AG04450 (cell line): ENCODE measurements at places on chromosomes 5 and 9.

- no peak for DNase-seq
Measured at GRCh38 chr9:27602142-27602861, 29.0 kb upstream of the C9orf72 start.

GRCh38 chr5:92313385-92313784 lies 930.3 kb upstream of the ARRDC3 start:
- DNase-seq: no peak

DNA sequence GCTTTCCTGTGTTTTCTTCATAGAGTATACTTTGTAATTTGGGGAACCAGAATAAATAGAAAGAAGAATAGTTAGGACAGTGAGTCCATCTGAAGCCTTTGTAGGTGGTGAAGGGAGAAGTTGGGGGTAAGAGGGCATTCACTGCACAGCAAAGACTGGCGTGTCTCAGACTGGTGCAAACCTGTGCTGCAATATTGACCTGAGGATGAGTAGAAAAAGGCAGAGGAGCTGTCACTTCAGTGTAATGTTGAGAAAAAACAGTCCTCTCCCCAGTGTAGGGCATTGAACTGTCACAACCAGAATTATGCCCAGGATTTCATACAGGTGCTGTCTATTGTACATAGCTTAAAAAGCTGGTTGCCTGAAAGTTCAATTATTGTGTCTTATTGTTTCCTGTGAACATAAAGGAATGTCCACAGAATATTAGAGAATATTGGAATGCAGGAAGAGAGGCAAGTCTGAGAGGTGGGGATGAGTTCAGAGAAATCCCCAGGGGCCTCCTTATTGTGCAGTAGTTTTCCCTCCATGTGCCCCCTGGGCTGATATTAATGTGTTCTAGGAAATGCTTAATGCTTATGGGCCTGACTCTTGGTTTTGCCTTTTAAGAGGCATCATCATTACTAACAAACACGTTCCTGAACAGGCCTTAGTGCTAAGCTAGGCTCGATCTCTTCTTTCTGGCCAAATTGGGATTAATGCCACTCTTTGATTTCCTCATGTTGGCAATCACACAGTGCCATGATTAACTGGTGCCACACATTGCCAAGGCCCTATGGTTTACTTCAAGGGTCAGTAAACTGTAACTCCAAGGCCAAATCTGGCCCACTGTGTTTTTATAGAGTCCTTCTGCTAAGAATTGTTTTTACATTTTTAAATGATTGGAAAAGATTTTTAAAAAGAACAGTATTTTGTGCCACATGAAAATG lies 34.0 kb downstream of the DAPK1 start:
- DNase-seq: no peak

DNA sequence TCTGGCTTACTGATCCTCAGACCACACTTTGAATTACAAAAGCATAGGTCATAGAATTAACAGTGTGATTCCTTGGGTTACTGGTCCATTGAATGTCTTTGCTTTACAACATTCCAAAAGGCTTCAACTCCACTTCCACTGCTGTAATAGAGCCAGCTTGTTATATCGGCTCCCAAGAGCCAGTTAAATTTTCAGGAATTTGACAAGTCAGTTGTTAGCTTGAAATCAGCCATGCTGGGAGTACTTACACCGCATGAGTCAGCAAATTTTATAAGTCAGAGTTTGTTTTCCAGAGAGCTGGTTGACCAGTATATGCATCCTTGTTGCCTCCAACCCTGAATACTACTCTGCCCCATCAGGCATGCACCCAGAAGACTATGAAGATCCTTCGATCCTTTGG lies 73.1 kb downstream of the FOXB2 start:
- DNase-seq: no peak

GRCh38 chr5:109865637-109866036 lies 175.9 kb downstream of the MAN2A1 start:
- peak; percentile 93 for DNase-seq

GRCh38 chr5:139828207-139828895 lies 32.7 kb downstream of the PSD2 start:
- DNase-seq: no peak

DNA sequence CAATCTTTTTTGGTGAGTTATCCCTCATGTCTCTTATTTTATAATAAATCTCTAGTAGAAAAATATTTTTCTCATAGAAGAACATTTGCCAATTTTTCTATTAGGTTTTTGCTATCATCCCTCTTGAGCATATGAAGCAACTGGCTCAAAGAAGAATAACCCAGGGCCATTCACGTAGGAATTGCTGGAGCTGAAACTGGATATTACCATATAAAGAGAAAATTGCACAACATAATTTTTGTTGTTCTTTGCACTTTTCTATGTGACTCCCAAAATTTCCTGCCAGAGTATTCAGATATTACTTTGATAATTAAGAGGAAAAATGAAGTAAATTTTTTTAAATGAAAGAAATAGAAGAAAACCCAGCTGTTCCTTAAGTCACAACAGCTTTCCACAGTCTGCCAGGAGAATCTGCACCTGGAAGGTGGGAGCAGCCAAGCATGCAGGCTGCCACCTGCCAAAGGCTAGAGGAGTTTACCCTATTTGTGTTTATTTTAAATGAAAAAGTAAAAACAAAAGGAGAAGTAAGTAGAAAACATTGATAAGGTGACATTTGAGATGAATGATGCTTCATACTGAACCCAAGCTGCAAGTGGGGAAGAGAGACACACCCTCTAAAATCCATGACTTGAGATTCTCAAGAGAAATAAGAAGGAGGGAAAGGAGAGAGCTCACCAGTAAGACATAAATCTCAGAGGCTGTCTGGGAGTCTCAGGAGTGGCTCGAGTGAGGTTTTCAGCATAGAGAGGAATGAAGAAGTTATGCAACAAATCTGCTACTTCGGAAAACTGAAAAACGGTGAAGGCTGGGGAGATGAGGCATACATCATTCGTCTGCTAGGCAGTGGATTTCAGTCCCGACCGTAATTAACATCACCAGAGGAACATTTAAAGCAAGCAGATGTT lies 31.5 kb upstream of the FREM1 start:
- DNase-seq: no peak

GRCh38 chr9:33950371-33950770 lies 98.3 kb downstream of the UBAP2 start:
- DNase-seq: no peak

DNA sequence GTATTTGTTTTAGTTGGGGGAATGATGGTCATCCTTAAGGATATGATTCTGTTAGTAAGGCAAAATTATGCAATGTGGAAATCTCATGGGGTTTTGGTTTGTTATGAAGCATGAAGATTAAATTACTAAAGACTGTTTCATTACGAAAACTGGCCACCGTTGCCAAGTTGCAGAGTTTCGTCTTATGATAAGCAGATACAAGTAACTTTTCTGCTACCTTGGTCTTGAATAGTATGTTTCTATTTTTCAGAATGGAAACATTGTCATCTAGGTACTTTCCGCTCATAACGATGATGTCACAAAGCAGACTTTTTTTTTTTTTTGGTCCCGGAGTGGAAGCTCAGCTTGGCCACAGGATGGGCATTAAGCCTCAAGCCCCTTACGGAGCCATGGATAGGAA lies 4.2 kb downstream of the CCNI2 start:
- DNase-seq: no peak

DNA sequence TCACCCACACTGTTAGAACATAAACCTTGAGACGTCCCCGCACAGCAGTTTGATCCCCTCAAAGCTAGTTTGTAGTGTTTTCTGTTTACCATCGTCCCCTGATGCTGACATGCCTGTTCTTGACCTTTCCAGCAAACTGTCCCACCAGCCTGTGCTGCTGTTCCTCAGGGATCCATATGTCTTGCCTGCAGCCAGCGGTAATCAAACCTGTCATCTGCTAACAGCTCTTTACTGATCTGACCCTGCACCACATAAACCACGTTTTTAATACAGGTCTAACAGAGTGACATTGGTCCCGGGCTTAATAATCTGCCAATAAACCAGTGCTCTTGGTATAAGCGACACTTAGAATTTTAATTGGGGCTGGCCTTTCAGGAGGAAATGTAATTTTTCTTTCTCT lies 34.7 kb downstream of the PPIC start:
- no peak for DNase-seq

DNA sequence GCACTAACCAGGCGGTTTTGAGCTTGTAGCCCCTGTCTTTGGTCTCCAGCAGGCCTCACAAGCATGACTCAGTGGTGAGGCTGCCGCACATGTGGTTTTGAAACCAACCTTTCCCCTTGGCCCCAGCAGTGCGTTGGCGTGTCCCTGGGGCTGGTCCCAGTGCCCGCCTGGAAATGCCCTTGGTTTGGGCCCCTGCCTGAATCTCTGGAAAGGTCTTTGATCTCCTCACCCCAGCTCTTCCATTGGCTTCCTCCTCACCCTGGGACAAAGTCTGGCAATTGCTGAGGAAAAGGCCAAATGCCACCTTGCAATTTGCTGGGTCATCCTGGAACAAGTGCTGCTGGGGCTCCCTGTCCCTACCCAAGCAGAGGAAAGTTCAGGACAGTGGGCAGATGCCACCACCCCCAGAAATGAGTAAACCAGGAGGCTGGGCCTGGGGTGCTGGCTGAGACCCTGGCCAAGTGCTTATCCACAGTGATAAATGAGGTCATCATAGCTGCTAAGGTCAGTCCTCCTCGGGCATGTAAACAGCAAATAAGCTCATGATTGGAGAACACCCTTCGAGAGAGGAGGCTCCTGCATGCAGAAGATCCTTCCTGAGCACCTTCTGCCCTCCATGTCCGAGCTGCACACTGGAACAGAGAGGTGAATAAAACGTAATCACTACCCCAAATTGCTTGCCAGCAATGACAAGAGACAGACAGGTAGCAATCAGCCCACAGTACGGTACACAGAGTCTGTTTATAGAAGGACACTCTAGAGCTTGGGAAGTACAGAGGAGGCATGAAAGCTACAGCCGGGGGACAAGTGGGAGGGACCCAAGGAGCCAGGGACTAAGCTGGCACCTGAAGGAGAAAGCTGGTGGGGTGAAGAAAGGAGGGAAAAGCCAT lies 98.9 kb upstream of the CPEB4 start:
- DNase-seq: peak; percentile 33

DNA sequence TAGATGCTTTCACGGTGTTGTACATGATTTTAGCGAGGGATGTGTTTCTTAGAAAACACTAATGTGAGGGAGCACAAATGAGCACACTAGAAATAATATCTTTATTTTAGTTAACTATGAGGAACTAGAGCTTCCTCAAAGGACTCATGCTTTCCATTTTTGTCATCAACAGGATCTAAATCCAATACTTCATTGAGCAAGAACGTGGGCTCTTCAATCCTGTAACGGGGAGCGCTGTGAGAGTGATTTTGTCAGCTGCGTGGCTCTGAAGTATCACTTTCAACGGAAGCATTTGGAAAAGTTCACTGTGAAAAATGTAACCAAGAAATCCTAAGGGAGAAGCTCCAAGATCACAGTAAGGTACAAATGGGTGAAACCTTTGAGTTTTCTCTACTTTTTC lies 93.2 kb downstream of the LIX1 start:
- no peak for DNase-seq

- DNase-seq: no peak
Measured at GRCh38 chr5:79256563-79256962, 20.6 kb downstream of the JMY start.

DNA sequence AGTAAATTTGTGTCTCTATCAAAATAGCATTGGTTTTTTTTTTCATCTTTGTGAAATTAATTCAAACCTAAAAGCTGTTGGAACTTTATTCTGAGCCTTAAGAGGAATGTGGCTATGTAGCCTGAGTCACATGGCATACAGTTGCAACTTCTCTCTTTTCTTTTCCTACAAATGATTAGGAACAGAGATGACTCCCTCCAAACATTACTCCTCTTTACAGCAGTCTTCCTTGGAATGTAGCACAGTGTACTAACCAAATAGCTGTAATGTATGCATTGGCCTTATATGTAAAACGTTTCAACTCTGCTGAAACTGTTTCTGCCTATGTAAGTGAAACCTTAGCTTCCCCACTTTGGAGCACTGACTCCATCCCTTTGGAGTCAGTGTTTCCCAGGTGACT lies 100.9 kb upstream of the MAP1B start:
- no peak for DNase-seq

- DNase-seq: no peak
Measured at GRCh38 chr5:176892663-176893062, 6.5 kb downstream of the HK3 start.

- no peak for DNase-seq
Measured at GRCh38 chr9:110240198-110240597, 16.1 kb downstream of the TXN start.

- DNase-seq: no peak
Measured at GRCh38 chr5:15737871-15738664, 238.1 kb downstream of the FBXL7 start.

- DNase-seq: no peak
Measured at GRCh38 chr9:110846215-110846614, 177.6 kb downstream of the MUSK start.

- no peak for DNase-seq
Measured at GRCh38 chr9:100033877-100034551, 64.8 kb downstream of the ERP44 start.

DNA sequence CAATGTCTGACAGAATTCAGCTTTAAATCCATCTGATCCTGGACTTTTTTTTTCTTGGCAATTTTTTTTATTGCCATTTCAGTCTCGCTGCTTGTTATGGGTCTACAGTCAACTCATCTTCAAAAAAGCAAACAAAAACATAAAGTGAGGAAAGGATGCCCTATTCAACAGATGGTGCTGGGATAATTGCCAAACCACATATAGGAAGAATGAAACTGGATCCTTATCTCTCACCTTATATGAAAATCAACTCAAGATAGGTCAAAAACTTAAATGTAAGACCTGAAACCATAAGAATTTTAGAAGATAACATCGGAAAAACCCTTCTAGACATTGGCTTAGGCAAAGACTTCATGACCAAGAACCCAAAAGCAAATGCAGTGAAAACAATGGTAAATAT lies 389.1 kb upstream of the ST8SIA4 start:
- DNase-seq: no peak

GRCh38 chr5:176501333-176501732 lies 35.9 kb downstream of the RNF44 start:
- peak; percentile 53 for DNase-seq

- peak; percentile 20 for DNase-seq
Measured at GRCh38 chr5:107361945-107362344, 308.8 kb downstream of the EFNA5 start.

GRCh38 chr5:174325431-174325830 lies 279.9 kb downstream of the NSG2 start:
- DNase-seq: no peak

DNA sequence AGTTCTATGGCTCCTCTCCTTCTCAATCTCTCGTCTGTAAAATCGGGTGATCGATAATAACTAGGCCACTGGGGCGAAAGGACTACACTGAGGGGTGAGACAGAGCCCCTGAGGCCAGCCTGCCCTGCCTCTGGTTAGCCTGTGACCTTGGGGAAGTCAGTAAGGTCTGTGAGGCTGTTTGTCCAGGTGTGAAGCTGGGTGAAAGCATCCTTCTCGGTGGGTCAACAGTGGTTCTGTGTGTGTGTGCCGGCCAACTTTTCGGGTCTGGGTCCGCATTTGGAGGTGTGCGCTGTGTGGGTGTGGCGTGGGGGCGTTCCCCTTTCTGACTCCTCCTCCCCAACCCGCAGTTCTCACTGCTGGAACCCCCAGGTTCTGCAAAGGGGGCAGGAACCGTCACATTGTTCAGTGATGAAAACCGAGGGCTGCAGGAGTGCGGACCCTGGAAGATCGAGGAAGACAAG lies 5.0 kb upstream of the RNF44 start:
- no peak for DNase-seq
